Activated CD8-positive, alpha-beta T cell treated with anti-CD3 and anti-CD28 coated beads, Interleukin-2, amount 10 ng/mL, durations not matched to agents 7 days and 5 days (primary cell): ENCODE measurements at places on chromosomes 3 and 15. TPM values are rescaled to one million over a fixed set of nuclear protein-coding genes. Genes with fewer than 3 reads are reported as not detected.

GRCh38 chr3:129161860-129162271 lies 1.0 kb upstream of the ISY1 start:
- H3K4me1 ChIP-seq: peaks cover 36% of the 10 kb centered on the region
- H3K27ac ChIP-seq: peak overlapping the region; percentile 99
- H3K4me3 ChIP-seq: peak overlapping the region; percentile 91
- no peaks in the 10 kb centered on the region for H3K27me3 ChIP-seq
- H3K36me3 ChIP-seq: peaks cover 38% of the 10 kb centered on the region
- peak; percentile 56 for DNase-seq

GRCh38 chr3:70067860-70068521 lies 68.5 kb downstream of the SAMMSON start:
- H3K4me3 ChIP-seq: no peak overlapping the region
- H3K4me1 ChIP-seq: no peaks in the 10 kb centered on the region
- no peak for DNase-seq
- H3K36me3 ChIP-seq: no peaks in the 10 kb centered on the region

- H3K4me3 ChIP-seq: peak overlapping the region; percentile 88
- DNase-seq: no peak
- peaks cover 50% of the 10 kb centered on the region for H3K36me3 ChIP-seq
- no peaks in the 10 kb centered on the region for H3K27me3 ChIP-seq
Observed at GRCh38 chr15:90955624-90956273, 1.1 kb downstream of the RCCD1 start.

GRCh38 chr15:77578641-77579372 lies 53.9 kb downstream of the LINGO1 start:
- DNase-seq: no peak
- H3K27me3 ChIP-seq: no peaks in the 10 kb centered on the region
- no peaks in the 10 kb centered on the region for H3K4me1 ChIP-seq
- H3K27ac ChIP-seq: no peak overlapping the region
- H3K36me3 ChIP-seq: no peaks in the 10 kb centered on the region
- no peak overlapping the region for H3K4me3 ChIP-seq

DNA sequence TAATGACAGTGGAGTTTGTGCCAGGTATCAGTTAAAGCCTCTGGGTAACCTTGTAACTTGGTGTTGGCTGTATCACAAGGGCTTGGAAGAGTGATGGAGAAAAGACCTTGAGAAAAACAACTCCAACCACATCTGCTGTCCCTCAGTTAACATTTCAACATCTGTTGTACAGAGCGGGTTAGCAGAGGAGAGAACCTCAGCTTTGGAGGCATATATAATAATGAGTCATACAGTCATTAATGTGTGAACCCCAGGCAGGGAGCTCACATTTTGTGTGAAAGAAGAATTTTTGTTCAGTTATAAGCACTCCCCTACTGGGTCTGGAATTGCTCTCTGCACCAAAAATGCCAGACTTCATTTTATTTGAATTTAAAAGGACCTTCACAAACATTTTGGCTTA lies 439.5 kb downstream of the PDCD6IP start:
- no peaks in the 10 kb centered on the region for H3K27me3 ChIP-seq
- no peaks in the 10 kb centered on the region for H3K36me3 ChIP-seq
- no peak overlapping the region for H3K27ac ChIP-seq
- H3K4me3 ChIP-seq: no peak overlapping the region

- no peaks in the 10 kb centered on the region for H3K36me3 ChIP-seq
- no peaks in the 10 kb centered on the region for H3K27me3 ChIP-seq
- H3K4me3 ChIP-seq: no peak overlapping the region
- no peak for DNase-seq
- no peaks in the 10 kb centered on the region for H3K4me1 ChIP-seq
Observed at GRCh38 chr3:73556520-73557372, 68.0 kb downstream of the PDZRN3 start.

DNA sequence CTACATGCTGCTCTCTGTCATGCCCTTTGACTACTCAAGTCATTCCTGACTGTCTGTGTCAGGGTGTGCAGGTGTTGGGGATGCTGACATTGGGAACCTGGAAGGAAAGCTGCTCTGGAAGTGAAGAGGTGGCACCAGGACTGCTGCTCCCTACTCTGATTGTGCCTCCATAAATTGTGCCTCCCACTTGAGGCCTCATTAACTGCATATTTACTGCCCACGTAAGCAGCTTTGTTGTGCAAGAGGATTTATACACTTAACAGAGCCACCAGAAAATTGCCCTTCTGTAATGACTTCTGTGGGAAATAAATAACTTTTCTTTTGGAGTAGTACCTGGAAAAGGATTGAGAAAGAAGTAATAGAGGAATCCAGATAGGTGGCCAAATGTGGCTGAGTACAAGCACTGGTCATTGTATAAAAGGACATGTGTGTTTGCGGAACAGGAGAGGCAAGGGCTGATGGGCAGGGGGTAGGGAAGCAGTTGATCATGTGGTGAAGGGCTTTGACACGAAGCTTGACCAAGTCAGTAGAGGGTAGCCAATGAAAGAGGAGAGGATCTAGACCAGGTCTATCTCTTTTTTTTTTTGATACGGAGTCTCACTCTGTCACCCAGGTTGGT lies 24.8 kb downstream of the IL20RB start:
- no peak overlapping the region for H3K27ac ChIP-seq
- no peaks in the 10 kb centered on the region for H3K4me1 ChIP-seq
- no peak overlapping the region for H3K4me3 ChIP-seq

DNA sequence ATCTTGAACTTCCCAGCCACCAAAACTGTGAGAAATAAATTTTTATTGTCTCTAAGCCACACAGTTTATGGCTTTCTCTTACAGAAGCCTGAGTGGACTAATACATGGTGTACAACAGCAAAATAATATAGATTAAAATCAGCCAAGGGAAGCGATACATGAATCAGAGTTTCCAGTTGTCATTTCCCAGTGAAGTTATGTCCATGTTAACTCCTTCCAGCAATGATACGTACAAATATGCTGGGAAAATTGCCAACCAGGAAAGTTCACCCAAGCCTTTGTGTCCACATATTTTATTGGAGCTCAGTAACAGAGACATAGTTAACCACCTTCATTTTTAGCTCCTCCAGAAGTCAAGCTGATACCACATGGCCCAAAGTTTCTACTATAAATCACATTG lies 280.9 kb upstream of the KCNMB2 start:
- H3K4me3 ChIP-seq: no peak overlapping the region
- DNase-seq: no peak
- no peaks in the 10 kb centered on the region for H3K36me3 ChIP-seq
- H3K4me1 ChIP-seq: no peaks in the 10 kb centered on the region
- H3K27me3 ChIP-seq: no peaks in the 10 kb centered on the region

- no peak overlapping the region for H3K4me3 ChIP-seq
- no peak for DNase-seq
- H3K36me3 ChIP-seq: no peaks in the 10 kb centered on the region
- H3K27me3 ChIP-seq: no peaks in the 10 kb centered on the region
- H3K27ac ChIP-seq: no peak overlapping the region
- H3K4me1 ChIP-seq: no peaks in the 10 kb centered on the region
Observed at GRCh38 chr3:162555761-162556160, 1059.2 kb downstream of the OTOL1 start.

GRCh38 chr3:63809607-63810006 lies 9.5 kb upstream of the C3orf49 start:
- no peaks in the 10 kb centered on the region for H3K36me3 ChIP-seq
- H3K4me1 ChIP-seq: no peaks in the 10 kb centered on the region
- H3K27me3 ChIP-seq: no peaks in the 10 kb centered on the region
- no peak overlapping the region for H3K4me3 ChIP-seq
- no peak overlapping the region for H3K27ac ChIP-seq

DNA sequence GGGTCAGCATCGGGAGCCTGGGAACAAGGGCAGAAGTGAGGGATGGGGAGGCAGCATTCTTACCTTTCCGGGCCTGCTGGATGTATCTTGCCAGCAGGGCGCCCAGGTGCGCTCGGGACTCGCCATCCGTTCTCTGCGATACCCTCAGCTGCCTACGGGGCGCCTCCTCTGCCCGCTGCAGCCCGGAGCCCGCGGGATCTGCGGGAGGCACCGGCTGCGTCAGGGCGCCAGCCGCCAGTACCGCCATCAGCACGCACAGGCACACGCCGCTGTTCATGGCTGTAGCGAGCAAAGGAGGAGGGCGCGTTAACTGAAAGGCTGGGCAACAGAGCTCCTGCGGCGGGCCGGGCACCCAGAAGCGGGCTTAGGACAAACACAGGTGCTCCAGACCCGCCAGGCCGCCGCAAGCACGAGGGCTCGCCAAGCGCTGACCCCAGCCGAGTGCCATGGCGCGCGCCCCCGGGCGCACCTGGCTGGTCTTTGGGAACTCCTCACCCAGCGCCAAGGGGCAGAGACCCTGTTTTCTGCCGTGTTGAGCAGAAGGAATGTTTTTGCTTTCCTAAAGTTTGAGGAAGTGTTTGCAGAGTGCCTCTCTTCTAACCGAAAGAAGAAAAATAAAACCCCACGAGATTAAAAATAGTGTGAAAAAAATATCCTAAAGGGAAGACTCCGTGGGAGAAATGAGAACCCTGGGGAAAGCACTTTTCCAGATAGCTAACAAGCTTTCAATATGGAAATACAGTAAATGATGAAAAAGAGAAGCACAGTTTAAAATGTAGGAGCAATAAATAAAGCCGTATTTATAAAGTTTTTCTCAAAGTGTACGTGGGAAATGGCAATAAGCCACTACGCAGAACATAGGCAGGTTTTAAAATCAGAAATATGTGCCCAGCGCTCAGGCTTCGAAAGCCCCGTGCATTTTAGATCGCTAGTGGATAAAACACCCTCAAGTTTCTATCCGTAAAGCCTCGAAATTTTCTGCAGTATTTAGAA lies 2.3 kb downstream of the CCK start:
- peaks cover 2% of the 10 kb centered on the region for H3K36me3 ChIP-seq
- no peak overlapping the region for H3K4me3 ChIP-seq
- no peak for DNase-seq
- peaks cover 65% of the 10 kb centered on the region for H3K27me3 ChIP-seq
- peaks cover 6% of the 10 kb centered on the region for H3K4me1 ChIP-seq

DNA sequence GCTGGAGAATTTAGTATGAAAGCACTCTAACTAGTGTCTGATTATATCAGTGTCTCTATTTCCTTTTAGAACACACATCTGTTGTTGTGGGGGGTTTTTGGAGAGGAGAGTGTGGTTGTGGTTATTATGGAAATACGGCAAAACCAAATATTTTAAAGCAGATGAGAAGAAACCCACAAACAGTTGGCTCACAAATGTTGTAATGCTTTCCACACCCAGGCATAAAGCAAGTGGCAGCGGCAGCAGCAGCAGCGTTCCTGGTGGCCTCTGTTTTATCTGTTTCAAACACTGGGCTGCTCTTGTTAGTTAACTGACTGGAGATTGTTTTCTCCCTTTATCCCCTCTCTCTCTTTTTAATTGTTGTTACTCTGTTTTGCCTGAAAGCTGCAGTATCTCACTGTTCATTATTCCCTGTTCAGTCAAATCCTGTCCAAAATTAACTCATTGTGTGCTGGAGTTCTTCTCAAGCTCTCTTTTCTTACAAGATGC lies 1045.5 kb upstream of the NR2F2 start:
- H3K27ac ChIP-seq: peak overlapping the region; percentile 74
- peaks cover 35% of the 10 kb centered on the region for H3K4me1 ChIP-seq

DNA sequence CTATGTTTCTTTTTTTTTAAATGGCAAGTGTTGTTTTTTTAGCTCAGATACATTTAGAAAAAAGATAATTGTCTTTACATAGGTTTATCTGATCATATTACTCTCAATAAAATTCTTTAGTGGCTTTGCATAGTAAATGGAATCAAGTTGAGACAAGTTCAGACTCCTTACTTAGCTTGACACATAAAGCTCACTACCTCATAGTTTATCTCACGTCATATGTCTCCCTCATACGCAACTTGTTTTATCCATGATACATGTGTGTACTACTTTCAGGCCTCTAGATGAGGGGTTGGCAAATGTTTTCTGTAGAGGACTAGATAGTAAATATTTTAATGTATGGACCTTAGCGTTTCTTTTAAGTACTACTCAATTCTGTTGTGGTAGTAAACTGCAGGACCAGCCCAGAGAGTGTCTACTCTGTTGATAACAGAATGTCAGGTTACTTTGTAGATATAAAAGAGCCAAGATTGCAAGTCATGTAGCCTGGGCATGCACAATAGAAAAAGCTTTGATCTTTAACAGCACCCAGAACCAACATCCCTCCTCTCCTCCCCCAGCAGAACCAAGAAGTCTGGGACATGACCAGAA lies 28.2 kb upstream of the MGA start:
- no peak overlapping the region for H3K27ac ChIP-seq
- no peak for DNase-seq
- H3K27me3 ChIP-seq: no peaks in the 10 kb centered on the region

GRCh38 chr3:164479978-164480377 lies 598.3 kb downstream of the SI start:
- H3K4me3 ChIP-seq: no peak overlapping the region
- no peak overlapping the region for H3K27ac ChIP-seq
- DNase-seq: no peak
- H3K4me1 ChIP-seq: no peaks in the 10 kb centered on the region

DNA sequence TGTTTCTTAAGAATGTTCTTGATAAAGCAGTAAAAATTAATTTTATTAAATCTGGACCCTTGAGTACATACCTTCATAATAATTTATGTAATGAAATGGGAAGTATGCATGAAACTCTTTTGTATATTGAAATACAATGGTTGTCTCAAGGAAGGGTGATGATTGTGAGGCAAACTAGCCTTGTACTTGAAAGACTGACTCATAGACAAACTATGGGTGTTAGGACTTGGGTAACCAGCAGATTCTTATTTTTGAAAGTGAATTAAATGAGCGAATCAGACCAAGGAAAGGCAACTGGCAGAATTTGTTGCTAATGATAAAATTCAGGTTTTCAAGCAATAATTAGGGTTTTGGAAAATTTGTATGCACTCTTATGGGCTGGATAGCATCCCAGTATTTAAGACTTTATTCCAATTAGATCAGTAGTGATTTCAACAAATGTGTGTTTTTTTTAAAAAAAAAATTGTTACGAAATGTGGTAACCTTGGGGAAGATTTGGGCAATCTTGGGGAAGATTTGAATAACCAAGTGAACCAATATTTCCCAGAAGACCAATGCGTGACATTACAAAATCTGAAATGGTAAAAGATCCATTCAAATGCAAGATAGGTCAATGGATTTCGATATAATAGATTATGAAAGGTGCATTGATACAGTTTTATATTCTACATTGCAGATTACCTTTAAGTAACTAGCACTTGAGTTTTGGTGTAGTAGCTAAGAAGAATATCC lies 42.0 kb downstream of the ATP2C1 start:
- no peaks in the 10 kb centered on the region for H3K27me3 ChIP-seq
- H3K27ac ChIP-seq: no peak overlapping the region
- peaks cover 3% of the 10 kb centered on the region for H3K4me1 ChIP-seq
- no peak overlapping the region for H3K4me3 ChIP-seq

WDR53 gene
- 21.0 TPM for total RNA-seq

AGBL1 gene
- total RNA-seq: not detected

SI gene
- total RNA-seq: not detected

ATP13A4 gene
- total RNA-seq: 1.8 TPM

ADGRG7 gene
- total RNA-seq: 27.0 TPM

HMG20A gene
- 47.5 TPM for total RNA-seq

TM4SF18 gene
- not detected for total RNA-seq

UPK1B gene
- total RNA-seq: not detected

SCAANT1 gene
- not detected for total RNA-seq

TGM4 gene
- total RNA-seq: not detected

STRIT1 gene
- not detected for total RNA-seq

POLQ gene
- total RNA-seq: 35.6 TPM

SPESP1 gene
- not detected for total RNA-seq

WDR49 gene
- total RNA-seq: not detected

MYRIP gene
- total RNA-seq: not detected

FBXL2 gene
- total RNA-seq: not detected

TIPARP gene
- 36.5 TPM for total RNA-seq
